ENCODE measurements at places on chromosomes 5 and 9. TPM values are rescaled to one million over a fixed set of nuclear protein-coding genes. Genes with fewer than 3 reads are reported as not detected.

GRCh38 chr5:11076945-11077613 lies 316.0 kb upstream of the DAP start:
- no peak for DNase-seq

DNA sequence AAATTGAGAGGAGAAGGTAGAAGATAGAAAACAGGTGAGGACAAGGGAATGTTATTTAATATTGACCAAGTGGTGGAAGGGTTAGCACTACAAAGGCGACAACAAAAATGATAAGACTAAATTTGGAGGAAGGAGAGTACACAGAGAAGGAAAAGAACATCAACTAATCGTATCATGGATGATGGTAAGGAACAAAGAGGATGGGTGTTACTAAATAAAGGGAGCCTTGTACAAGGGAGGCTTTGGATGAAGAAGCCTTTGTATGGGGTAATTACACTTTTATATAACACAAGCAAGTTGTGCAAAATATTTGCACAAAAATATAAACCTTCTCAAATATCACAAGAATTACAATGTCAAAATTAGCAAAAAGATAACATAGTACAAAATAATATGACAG lies 125.7 kb downstream of the ZNF608 start:
- no peak for DNase-seq

DNA sequence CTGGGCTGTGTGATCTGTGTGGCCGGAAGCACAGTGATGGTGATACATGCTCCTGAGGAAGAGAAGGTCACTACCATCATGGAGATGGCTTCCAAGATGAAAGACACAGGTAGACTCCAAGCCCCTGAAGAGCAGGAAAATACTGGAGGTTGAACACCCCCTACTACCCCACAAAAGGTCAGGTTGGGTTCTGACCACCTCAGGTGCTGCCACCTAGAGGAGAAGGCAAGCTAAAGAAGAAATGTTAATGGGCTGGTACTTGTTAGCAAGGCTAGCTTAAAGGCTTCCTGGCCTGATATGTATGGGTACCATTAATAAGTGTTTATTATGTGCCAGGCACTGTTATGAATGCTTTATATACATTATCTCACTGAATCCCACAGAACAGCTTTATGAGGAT lies 11.7 kb downstream of the NIPAL4 start:
- DNase-seq, result peak; percentile 47

DNA sequence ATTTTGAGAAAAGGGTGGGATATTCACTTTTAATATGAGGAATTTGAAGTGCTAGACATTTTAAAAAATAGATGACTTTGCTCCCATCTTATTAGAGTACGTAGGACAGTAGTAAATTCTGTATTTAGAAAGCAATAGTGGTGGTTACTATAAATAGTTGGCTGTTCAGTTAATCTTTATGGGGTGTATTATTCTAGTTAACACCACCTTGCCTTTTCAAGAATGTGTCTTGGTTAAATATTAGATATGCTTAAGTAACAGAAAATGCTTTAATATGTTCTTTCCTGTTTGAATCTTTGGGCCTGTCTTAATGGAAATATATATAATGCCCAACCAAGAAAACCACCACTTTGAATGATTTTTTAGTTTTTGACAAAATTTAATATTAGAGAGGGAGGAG lies 608.7 kb upstream of the FAM174A start:
- no peak for DNase-seq

The INIP gene
- total RNA-seq, result 15.1 TPM

- peak; percentile 17 for DNase-seq
Measured at GRCh38 chr9:129757045-129757444, 4.2 kb upstream of the PTGES start.

The TXNDC15 gene
- 55.8 TPM for total RNA-seq

DNA sequence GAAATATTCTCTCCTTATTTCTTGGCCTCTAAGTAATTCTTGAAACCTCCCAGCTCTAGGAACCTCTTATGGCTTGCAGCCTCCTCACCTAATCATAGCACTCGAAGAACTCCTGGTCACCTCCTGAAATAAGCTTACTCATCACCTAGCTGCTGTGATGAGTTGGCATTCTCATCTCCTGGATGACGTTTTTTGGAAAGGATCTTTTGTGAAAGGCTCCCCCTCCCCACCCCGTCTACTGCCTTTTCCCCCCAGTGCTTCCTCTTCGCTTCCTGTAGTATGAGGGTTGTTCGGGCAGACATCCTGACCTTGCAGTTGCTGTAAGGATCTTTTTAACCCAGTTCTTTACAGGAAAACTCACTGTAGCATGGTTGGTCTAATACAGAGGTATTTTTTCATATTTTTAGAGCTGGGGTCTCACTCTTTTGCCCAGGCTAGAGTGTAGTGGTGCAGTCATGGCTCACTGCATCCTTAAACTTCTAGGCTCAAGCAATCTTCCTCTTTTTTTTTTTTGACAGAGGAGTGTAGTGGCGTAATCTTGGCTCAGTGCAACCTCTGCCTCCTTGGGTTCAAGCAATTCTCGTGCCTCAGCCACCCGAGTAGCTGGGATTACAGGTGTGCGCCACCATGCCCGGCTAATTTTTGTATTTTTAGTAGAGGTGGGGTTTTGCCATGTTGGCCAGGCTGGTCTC lies 41.8 kb downstream of the ARHGAP26 start:
- DNase-seq, result peak; percentile 67

DNA sequence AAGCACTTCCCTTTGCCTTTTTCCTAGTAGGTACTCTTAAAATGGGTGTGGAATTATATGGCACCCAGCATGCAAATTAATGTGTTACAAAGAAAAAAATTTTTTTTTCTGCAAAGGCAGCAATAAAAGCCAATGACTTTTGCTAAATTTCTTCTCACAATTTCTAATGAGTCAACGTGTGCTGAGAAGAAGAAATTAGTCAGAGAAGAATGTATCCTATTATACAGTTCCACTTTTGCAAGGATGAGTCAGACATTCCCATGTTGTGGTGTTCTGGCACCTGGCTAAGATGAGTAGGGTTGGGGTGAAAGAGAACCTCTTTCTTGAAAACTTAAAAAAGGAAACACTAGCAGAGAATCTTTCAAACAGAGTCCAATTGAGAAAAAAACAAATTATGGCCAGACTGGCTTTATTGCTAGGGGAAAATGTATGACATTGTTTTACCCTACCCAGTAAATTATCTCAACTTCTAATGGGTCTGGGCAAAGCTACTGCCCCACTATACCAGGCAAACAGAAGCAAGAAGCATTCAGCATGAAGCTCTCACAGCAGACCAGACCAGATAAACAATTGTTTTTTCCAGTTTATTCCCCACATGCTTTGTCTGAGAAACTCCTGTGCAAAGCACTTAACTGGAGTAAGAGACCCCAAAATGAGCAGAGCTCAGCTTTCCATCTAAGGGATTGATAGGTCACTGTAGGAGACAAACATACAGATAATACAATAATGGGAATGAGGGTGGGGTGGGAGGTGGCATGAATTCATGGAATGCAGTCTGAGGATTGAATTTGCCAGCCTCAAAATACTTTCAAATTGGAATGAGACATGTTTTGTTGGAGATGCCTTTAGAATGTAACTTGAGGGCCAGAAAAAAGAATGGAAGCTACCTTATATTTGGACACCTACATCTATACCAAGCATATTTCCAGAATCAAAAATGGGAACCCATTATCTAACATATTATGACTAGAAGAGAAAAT lies 220.8 kb upstream of the RFX3 start:
- peak; percentile 56 for DNase-seq

GRCh38 chr5:142325725-142326479 lies 1.1 kb upstream of the SPRY4 start:
- peak; percentile 44 for DNase-seq

The SQSTM1 gene
- 407 TPM for total RNA-seq

- no peak for DNase-seq
Measured at GRCh38 chr5:20660588-20660987, 672.6 kb upstream of the CDH18 start.

DNA sequence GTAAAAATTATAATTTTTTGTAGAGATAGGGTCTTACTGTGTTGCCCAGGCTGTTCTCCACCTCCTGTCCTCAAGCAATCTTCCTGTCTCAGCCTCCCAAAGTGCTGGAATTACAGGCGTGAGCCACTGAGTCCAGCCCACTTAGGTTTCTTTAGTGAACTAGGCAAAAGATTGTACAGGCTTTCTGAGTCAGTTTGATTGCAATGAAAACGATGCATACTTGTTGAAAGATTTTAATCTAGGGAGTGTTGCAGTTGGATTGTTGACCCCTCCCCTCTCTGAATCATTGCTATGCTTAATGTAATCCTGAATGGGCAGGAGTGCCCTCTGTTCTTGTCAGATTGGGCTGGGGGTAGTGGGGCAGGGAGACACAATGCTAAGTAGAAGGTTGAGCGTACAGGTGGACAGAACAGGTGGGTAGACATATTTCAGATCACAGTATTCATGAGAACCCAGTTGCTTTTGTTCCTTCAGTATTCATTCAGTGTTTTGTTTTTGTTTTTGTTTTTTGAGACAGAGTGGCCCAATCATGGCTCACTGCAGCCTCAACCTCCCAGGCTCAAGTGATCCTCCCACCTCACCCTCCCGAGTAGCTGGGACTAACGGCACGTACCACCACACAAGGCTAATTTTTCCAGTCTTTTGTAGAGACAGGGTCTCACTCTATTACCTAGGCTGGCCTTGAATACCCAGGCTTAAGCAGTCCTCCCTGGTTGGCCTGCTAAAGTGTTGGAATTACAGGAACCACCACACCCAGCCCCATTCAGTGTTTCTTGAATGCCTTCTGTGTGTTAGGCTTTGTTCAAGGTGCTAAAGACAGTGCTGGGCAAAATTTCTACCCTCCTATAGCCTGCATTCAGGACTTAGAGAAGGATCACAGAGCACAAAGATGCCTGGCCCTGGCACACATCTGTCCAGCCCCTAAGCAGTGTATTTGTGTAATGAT lies 70.1 kb downstream of the KIAA1958 start:
- DNase-seq, result no peak

DNA sequence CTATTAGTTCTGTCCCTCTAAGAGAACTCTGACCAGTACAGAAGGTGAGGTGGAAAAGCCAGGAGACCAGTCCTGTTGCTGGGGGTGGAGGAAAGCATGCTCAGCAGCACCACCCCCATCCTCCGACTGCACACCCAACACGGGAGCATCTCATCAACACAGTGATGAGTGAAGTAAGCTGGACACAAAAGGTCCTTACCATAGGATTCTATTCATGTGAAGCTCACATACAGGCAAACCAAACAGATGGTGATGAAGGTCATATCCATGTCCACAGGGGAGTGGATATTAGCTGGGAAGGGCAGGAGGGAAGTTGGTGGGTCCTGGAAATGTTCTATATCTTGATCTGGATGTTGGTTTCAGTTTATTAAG lies 14.8 kb upstream of the MARCHF6 start:
- no peak for DNase-seq

GRCh38 chr5:149869411-149869821 lies 75.2 kb downstream of the PDE6A start:
- no peak for DNase-seq

GRCh38 chr9:116355153-116355921 lies 201.7 kb downstream of the PAPPA start:
- DNase-seq, result no peak

GRCh38 chr5:157597277-157597676 lies 21.7 kb upstream of the ADAM19 start:
- no peak for DNase-seq

The IGFBPL1 gene
- total RNA-seq, result under 0.01 TPM

The OR1J2 gene
- total RNA-seq, result not detected

The C1QTNF3 gene
- total RNA-seq, result 0.40 TPM

- no peak for DNase-seq
Measured at GRCh38 chr5:56696900-56697299, 118.4 kb upstream of the MAP3K1 start.

GRCh38 chr5:80754900-80755299 lies 100.1 kb upstream of the DHFR start:
- no peak for DNase-seq

The TMEM232 gene
- 0.44 TPM for total RNA-seq

The CDHR2 gene
- total RNA-seq, result not detected

- peak; percentile 29 for DNase-seq
Measured at GRCh38 chr9:94108584-94108983, 24.3 kb downstream of the PTPDC1 start.

GRCh38 chr5:79936002-79936645 lies 54.9 kb downstream of the MTX3 start:
- no peak for DNase-seq

DNA sequence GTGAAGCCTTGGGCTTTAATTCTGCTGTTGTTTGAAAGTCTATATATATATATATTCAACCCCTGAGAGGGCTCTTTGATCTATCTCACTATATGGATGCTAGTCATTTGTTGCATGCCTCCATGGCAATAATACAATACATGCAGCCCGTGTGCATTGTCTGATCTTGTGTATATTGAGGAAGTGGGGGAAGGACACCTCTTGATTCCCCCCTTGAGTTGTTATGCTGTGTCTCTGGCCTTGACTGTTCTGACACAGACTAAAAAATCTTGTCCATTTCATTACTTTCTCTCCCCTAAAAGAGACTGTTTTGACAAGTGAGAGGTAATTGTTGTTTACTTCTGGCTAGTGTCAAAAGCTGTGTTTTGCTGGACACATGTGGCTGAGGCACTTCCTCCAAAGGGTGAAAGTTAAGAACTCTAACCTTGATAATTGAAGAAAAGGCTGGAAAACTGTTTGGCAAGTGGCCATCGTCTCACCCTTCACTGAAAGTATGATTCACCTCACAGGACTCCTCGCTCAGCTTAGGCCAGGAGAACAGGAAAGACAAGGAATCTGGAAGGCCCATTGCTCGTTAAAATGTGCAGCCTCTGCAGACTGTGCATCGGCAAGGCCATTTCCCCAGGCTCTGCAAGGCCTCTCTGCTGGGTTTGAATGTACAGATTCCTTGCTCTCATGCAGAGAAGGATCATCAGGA lies 304.0 kb downstream of the PRELID2 start:
- DNase-seq, result peak; percentile 94

DNA sequence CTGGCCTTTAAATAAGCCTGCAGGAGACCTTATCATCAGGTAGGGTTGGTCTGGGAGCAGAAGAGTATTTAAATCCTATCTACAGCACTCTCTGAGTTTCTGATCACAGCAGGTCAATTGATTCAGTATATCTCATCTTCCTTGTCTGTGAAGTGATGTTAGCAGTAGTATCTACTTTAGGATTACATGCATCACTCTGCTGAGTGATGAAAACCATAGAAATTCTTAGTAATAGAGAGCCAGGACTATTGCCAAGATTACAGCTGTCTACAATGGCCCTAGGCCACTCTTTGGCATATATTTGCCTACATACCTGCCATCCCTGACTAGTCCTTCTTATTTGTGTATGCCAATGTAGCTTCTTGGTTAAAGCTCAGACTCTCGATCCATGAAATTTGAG lies 183.8 kb downstream of the ASTN2 start:
- no peak for DNase-seq

GRCh38 chr9:75850459-75851200 lies 39.8 kb upstream of the PCSK5 start:
- no peak for DNase-seq

The B4GALT1 gene
- 13.1 TPM for total RNA-seq

GRCh38 chr5:142065273-142065672 lies 43.3 kb upstream of the NDFIP1 start:
- DNase-seq, result no peak

Data from lung microvascular endothelial cell (primary cell).